ENCODE measurements at places on chromosomes 1 and 21.
A peak's percentile ranks its signal among the peaks of the same experiment; 100 is the strongest.

DNA sequence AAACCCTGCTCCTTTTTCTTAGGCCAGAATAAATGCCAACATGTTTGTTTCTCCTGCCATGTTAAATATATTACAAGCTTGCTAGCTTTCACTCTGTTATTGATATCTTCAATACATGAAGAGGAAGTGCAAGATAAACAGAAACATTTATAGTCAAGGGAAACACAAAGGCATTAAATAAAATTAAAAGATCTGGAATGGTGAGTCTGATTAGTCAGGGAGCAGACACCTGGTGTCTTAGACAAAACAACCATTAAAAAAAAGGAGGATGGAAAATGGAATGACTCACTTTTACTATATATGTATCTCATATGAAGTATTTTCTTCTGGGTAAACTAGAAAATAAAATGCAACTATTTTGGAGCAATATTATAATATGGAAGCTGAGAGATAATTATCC is 123.3 kb downstream of the SMYD3 start:
- DNase-seq = no peak

DNA sequence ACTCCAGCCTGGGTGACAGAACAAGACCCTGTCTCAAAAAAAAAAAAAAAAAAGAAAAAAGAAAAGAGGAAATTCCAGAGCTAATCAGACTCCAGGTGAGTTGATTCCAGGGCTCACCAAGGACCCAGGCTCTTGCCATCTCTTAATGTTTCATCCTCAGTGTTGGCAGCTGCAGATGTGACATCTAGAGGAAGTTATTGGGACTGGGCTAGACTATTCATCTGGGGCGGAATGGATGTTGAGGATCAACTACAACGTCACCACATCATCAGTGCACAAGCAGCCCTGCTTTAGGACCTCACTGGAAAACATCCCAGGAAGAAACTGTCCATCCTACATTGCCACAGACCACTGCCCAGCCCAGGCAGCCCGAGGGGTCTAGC is 28.6 kb upstream of the PARP1 start:
- DNase-seq = no peak

GRCh38 chr1:55143684-55144083 is 71.5 kb downstream of the USP24 start:
- no peak for DNase-seq

GRCh38 chr1:78902641-78903040 is 103.9 kb downstream of the ADGRL4 start:
- DNase-seq = no peak

GRCh38 chr1:7339953-7340352 is 431.1 kb upstream of the VAMP3 start:
- DNase-seq = no peak

GRCh38 chr1:93979718-93980319 is 70.6 kb upstream of the GCLM start:
- DNase-seq = no peak

GRCh38 chr1:204846546-204846945 is 24.1 kb upstream of the NFASC start:
- DNase-seq = peak; percentile 80

DNA sequence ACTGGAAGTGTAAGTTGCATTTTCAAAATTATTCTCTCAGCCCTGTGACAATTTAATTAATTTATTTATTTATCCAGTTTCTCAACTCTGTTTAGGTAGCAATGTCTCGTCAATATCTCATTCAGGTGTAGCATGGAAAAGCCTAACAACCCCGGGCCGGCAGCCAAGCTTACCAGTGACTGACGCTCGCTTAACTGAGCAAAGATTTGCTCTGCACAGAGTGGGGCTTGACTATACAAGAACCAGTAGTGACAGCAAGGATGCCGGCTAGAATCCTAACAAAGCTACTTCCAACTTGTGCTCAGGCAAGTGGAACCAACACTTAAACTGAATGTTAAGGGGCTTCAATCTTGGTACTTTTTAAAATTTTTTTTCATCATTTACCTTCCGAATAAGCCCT is 80.9 kb upstream of the ESRRG start:
- no peak for DNase-seq

DNA sequence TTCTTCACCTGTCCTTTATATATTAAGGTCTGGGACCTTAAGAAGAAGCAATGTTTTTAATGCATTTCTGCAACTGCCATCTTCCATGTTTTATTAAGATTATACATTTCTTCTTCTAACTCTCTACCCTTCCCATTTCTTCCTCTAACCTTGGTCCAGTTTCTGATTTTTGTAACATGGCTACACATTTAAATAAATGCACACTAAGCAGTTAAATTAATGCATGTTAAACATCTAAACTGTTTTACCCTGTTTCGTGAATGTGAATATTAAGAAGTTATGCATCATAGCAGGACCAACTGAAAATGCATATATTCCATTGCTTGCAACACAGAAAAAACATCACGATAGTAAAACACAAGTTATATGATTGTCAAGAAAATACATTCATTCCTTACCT is 3.7 kb downstream of the BRINP3 start:
- DNase-seq = no peak

DNA sequence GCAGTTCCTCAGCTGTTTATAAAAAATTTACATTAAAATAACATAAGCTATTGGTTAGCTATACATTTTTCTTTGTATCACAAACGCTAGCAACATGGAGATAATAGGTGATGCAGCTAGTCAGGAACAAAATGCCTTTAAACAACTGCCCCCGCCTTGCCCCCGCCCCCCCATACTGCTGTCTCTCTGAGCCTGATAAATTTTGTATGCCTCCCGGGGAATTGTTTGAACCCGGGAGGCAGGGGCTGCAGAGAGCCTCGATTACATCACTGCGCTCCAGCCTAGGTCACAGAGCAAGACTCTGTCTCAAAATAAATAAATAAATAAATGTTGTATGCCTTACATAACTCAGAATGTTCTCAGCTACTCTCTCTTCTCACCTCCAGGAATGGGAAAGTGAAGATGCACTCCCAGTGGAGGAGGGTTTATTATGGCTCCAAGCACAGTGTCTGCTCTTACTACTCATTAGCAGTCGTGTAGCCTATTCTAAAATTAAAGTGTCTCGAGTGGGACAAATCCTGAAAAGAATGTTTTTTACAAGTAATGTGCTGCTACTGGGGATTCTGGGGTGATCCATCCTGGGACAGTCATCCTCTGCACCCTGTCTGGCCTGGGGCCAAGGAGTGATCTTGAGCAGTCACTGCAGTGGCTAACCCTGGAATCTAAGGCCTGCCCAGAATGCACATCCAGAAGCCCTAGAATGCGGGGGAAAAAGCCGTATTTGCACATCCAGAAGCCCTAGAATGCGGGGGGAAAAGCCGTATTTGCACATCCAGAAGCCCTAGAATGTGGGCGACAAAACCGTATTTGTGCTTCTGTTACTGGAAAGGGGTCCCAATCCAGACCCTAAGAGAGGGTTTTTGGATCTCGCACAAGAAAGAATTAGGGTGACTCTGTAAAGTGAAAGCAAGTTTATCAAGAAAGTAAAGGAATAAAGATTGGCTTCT is 39.4 kb upstream of the ZNF496 start:
- DNase-seq = no peak

DNA sequence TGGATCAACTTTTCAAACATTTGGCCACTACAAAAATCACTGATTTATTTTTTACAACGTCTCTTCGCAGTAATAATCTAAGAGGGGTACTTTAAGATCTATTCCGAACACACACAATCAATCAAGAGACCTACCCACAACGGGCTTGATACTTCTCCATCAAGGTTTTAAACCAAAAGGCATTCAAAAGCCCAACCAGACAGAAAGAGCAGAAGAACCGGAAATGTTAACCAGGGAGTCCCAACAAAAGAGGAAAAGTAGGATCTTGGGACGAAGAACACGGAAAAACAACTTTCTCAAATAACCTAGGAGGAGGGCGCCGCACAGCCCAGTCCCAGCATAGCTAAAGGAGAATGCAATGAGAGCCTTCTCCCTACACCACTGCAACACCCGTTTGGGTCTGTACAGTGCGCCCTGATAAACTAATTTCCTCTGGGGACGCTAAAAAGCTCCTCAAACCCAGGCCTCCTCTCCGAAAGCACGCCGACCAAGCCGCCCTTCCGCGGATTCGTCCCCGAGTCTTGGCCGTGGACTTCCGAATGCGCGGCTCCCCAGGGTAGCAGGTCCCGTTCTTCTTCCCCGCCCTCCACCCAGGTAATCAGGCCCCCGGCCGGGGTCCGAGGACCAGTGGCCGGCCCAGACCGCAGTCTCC is 623 bp downstream of the RPL22 start:
- DNase-seq = no peak

DNA sequence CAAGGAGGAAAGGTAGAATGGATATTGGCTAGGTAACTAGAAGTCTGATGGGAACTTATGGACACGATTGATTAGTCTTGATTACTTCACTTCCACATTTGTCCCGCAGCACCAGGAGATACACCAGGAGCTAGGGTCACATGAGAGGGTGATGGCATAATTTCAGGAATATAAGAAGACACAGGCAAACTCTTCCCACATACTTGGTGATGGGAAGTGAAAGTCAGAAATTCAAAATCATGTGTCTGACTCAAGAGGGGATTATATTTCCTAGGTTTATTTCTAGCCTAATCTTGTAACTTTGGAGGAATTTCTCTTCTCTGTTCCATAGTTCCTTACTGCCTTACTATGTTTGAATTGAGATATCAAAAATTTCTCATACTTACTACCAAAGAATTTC is 185.0 kb downstream of the PBX1 start:
- no peak for DNase-seq

GRCh38 chr1:154427173-154428139 is 22.3 kb downstream of the IL6R start:
- no peak for DNase-seq

- no peak for DNase-seq
Observed at GRCh38 chr1:233294913-233295236, 650 bp downstream of the PCNX2 start.

GRCh38 chr1:34885405-34886247 is 26.1 kb upstream of the SMIM12 start:
- peak; percentile 7 for DNase-seq
